ENCODE measurements at places on chromosomes 6 and 20.

DNA sequence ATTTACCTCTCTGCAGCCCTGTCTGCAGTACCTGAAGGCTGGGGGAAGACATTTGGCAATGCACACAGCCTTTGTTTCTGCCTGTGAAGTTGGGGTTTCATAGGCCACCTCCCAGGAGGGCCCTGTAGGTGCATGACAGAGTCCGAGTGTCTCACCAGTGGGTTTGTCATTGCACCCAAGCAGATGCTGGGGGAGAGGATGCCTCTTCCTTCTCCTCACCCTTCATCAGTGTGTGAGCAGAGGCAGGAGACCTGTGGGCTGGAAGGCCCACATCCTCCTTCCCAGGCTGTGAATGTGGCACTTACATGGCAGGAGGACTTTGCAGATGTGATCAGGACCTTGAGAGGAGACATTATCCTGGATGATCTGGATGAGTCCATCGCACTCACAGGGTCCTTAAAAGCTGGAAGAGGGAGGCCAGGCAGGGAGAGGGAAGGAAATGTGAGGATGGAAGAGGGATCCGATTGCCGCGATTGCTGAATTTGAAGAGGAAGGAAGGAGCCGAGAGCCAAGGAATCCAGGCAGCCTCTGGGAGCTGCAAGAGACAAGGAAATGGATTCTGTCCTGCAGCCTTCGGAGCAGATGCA is 30.4 kb downstream of the SYNJ2 start:
- no peak for DNase-seq

DNA sequence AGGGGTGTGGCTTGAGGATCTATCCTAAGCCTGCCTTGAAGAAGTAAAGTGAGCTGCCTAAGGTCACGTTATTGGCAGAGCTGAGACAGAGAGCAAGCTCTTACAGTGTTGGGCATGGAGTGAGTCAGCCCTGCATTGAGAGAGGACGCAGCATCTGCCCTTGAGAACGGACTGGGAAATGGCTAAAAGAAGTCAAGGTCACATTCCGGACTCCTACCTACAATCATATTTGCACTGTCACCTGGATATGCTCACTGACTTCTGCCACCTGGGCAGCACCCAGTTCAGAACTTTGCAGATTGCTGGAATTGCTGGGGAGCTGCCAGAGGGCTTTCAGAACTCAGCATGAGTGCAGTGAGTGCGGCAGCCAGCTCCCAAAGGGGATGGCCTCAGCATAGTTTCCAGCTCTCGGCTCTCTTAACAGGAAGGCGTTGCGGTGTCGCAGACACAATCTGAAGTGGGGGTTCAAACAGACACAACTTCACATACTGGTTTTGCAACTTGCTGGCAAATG is 199.3 kb upstream of the SGK1 start:
- DNase-seq, result peak; percentile 75

DNA sequence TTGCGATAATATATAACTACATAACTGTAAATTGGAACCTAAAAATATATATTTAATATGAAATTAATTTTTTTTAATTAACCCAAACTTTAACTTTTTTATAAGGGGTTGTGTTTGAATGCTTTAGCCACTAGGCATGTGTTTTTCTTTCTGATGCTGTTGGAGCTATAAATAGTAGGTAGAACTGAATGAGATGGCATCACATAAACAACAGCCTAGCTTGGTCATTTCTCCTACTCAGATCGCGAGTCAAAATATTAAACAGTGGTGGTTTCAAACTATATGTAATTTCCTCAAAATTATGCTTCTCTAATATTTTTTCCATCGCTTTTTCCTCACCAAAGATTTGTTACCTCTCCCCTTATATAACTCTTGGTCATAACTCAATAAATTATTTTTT is 243.2 kb downstream of the ARID1B start:
- DNase-seq, result peak; percentile 60

DNA sequence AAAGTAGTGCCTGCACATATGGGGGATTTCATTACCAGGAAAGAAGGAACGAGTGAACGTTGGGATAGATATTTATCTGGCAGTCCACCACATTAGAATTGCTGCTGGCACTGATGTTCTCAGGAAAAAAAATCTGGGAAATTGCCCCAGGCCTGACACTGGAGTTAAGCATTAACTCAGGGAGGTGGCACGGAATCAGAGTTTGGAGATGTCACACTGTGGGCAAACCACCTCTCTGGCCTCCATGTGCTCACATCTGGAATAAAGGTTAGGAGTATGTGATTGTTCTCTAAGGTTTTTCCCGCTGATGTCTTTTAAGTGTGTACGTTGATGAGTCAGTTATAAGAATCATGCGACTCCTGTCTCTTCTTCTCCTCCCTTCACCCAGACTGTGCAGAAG is 7.9 kb downstream of the TGM3 start:
- DNase-seq, result no peak

- DNase-seq, result no peak
These were observed 8.7 kb downstream of the CHD6 start for GRCh38 chr20:41609474-41609873.

GRCh38 chr6:20929283-20929682 is 395.0 kb downstream of the CDKAL1 start:
- no peak for DNase-seq

- DNase-seq, result no peak
These were observed 174.9 kb downstream of the RIMS1 start for GRCh38 chr6:72061286-72061685.

GRCh38 chr6:146545581-146545980 is 1.9 kb downstream of the RAB32 start:
- DNase-seq, result peak; percentile 13

DNA sequence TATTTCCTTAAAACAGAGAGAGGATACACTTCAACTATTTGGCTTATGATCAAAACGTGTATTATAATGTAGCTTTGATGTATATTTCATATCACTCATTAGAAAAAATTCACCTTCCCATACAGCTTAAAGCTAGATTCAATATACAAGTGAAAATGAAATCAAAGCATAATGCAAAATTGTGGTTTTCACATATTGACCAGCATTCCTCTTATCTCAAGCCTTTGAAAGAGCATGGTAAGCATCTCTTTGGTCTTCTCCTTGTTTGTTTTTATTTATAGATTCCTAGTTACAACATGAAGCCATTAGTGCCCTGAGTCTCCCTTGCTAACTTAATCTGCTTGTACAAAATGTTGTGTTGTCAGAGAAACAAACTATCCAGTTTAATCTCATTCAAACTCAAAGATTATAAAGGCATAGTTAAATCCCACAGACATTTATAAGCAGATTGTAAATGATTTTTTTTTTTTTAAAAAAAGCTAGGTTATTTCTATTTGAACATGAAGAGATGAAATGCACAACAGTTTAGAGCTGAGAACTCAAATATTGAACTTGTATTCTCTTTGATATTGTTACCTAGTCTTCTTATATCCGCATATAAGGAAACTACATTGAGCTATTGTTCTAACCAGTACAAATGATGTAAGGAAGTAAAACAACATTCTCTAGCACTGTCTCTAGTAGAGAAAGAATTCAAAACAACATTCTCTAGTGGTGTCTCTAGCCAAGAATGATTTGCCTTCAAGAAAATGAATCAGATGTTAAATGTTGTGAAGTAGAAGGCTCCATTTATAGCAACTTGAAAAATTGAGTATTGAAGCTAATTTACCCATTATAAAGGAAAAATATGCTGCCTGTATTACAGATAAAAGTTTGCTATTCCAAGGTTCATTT is 31.2 kb upstream of the SMIM28 start:
- DNase-seq, result peak; percentile 67

DNA sequence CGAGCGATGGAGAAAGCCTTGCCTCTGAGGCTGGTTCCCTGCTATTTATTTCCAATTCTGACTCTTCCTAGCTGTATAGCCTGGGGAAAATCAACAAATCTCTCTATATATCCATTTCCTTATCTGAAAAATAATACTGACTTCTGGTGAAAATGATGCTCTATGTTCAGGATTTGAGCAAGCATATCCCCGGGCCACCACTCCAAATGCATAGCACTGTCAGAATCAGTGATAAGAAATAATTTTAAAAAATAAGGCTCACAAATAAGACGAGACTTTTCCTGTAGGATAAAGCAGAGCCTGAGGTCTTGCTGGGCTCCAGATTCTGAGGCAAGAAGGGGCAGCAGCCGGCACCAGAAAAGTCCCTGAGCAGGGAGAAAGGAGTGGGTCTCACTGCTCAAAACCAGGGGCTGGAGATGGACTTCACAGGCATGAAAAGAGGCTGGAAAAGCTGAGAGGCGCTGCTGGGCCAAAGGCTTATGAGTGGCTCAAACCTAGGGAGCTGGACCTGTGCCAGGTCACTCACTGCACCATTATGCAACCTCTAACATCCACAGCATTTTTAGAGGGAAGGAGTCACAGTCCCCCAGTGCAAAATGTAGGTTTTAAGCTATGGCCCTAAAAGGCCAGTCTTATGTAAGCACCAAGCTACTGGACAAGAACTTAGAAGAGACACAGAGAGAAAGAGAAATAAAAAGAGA is 48.1 kb upstream of the SLC17A4 start:
- no peak for DNase-seq

DNA sequence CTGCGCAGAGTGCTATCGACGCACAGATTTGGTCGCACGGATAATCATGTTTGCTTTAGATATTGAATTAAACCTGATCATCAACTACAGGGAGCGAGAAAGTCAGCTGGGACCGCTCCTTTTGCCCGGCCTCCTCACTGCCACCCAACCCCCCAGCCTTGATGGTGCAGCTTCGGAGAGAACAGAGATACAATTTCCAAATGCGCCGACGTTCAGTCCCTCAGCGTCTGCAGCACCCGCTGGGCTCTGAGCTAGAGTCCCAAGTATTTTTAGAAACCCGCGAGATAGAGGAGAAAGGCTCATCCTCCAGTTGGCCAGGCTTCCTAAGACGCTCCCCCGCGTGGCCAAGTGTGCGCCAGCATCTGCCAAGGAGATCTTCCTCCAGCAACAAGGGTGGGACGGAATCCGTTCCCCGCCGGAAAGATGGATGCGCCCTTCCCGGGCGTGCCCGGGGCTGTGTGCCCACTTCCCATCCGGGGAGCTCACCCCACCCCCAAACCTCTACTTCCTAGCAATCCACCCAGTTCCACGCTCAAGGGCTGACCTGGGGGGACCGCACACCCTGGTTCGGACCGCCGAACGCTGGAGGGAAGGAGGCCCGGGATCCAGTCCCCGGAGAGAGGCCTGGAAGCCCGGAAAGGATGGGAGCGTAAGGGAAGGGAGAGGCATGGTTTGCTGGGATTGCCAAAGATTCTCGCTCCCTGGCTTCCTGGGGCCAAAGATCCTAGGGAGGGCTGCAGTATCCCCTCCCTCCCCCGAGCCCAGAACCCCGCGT is 4.1 kb downstream of the NKX2-2 start:
- no peak for DNase-seq

All from endothelial cell of umbilical vein (primary cell).